ENCODE measurements at places on chromosomes 6 and 20. TPM values are rescaled to one million over a fixed set of nuclear protein-coding genes. Genes with fewer than 3 reads are reported as not detected.

GRCh38 chr6:155366325-155366724 lies 52.0 kb upstream of the TFB1M start:
- no peaks in the 10 kb centered on the region for H3K4me1 ChIP-seq
- no peak overlapping the region for H3K4me3 ChIP-seq
- no peaks in the 10 kb centered on the region for H3K27me3 ChIP-seq
- H3K27ac ChIP-seq: no peak overlapping the region
- no peaks in the 10 kb centered on the region for H3K36me3 ChIP-seq
- no peak for DNase-seq

DNA sequence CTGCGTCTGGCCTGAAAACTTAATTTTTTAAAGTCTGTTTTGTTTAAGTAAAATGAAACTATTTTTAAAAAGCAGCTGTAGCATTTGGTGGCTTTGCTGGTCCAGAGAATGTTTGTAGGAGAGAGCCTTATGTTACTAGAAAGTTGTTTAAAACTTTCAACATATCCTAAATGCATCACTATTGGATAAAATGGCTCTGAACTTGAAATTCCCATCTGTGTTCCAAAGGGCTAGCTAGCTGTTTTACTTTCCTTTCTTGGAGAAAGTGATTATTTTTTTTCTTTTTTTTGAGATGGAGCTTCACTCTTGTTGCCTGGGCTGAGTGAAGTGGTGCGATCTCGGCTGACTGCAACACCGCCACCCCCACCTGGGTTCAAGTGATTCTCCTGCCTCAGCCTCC lies 2.5 kb downstream of the SYNJ2 start:
- H3K4me3 ChIP-seq: peak overlapping the region; percentile 86
- H3K36me3 ChIP-seq: no peaks in the 10 kb centered on the region
- peaks cover 65% of the 10 kb centered on the region for H3K4me1 ChIP-seq
- DNase-seq: no peak
- 0 out of 2 replicates have a peak overlapping the region, but pooled peaks have one; percentile 89 for H3K27ac ChIP-seq
- no peaks in the 10 kb centered on the region for H3K27me3 ChIP-seq

- H3K27me3 ChIP-seq: no peaks in the 10 kb centered on the region
- H3K4me3 ChIP-seq: no peak overlapping the region
- peaks cover 19% of the 10 kb centered on the region for H3K4me1 ChIP-seq
- H3K36me3 ChIP-seq: no peaks in the 10 kb centered on the region
- no peak overlapping the region for H3K27ac ChIP-seq
These were observed 9.7 kb upstream of the IBTK start for GRCh38 chr6:82257088-82257774.

The CEP85L gene
- 3.0 TPM for total RNA-seq

The TGM3 gene
- not detected for total RNA-seq

GRCh38 chr20:51310216-51310615 lies 232.3 kb downstream of the NFATC2 start:
- H3K27me3 ChIP-seq: no peaks in the 10 kb centered on the region
- no peak overlapping the region for H3K4me3 ChIP-seq
- no peak overlapping the region for H3K27ac ChIP-seq
- H3K36me3 ChIP-seq: no peaks in the 10 kb centered on the region
- DNase-seq: no peak

The CST5 gene
- 0.93 TPM for total RNA-seq

DNA sequence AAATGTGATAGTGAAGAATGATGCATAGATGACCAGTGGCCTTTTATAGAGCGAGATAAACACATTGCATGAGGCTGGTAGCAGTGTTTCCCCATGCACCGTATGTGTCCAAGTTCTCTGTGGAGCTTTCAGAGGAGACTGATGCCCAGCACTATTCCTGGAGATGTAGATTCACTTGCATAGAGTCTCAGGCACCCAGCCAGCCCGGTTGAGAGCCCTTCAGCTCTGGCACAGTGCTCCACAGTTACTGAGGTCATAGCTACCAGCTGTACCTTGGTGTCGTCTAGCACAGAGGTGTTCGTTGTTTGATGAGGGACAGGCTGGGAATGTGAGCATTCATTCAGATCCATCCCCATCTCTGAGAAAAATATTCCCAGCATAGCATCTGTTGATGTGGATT lies 328.9 kb downstream of the FARS2 start:
- no peak overlapping the region for H3K27ac ChIP-seq
- H3K4me1 ChIP-seq: no peaks in the 10 kb centered on the region
- no peak overlapping the region for H3K4me3 ChIP-seq
- no peaks in the 10 kb centered on the region for H3K36me3 ChIP-seq

DNA sequence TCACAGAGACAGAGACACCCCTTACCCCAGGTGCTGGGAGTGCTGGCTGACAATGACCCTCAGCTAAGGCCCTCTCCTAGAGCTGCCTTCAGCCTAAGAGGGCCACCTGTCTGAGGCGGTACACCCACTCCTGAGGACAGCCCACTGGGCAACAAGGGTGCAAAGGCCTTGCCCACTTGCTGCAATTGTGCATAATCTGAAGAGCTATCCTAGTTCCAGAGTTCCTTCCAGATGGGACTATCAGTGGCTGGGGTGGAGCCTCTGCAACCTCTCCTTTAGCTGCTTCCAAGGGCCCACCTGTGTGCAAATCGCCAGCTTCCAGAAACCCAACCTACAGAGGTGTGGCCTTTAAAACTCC lies 87.5 kb downstream of the PREX1 start:
- H3K36me3 ChIP-seq: no peaks in the 10 kb centered on the region
- DNase-seq: no peak
- H3K4me1 ChIP-seq: no peaks in the 10 kb centered on the region
- H3K27me3 ChIP-seq: no peaks in the 10 kb centered on the region

GRCh38 chr20:59382157-59382725 lies 81.8 kb downstream of the EDN3 start:
- H3K4me1 ChIP-seq: no peaks in the 10 kb centered on the region
- H3K4me3 ChIP-seq: no peak overlapping the region
- DNase-seq: no peak
- no peak overlapping the region for H3K27ac ChIP-seq
- peaks cover 75% of the 10 kb centered on the region for H3K27me3 ChIP-seq

- H3K36me3 ChIP-seq: 0 out of 2 replicates have a peak, but pooled peaks cover 9% of the 10 kb centered on the region
- H3K4me1 ChIP-seq: peaks cover 57% of the 10 kb centered on the region
- no peaks in the 10 kb centered on the region for H3K27me3 ChIP-seq
- no peak for DNase-seq
These were observed 1.9 kb downstream of the AIG1 start for GRCh38 chr6:143062551-143062950.

GRCh38 chr6:155341130-155341828 lies 27.0 kb upstream of the TFB1M start:
- H3K4me3 ChIP-seq: no peak overlapping the region
- H3K27me3 ChIP-seq: no peaks in the 10 kb centered on the region
- no peaks in the 10 kb centered on the region for H3K36me3 ChIP-seq
- H3K27ac ChIP-seq: no peak overlapping the region
- H3K4me1 ChIP-seq: no peaks in the 10 kb centered on the region

GRCh38 chr6:166173281-166173951 lies 5.8 kb upstream of the TBXT start:
- peaks cover 66% of the 10 kb centered on the region for H3K27me3 ChIP-seq
- DNase-seq: no peak
- no peak overlapping the region for H3K27ac ChIP-seq
- no peaks in the 10 kb centered on the region for H3K4me1 ChIP-seq

GRCh38 chr6:158011478-158011920 lies 29.8 kb downstream of the SYNJ2 start:
- H3K4me3 ChIP-seq: no peak overlapping the region
- H3K36me3 ChIP-seq: no peaks in the 10 kb centered on the region
- H3K27me3 ChIP-seq: no peaks in the 10 kb centered on the region
- no peak for DNase-seq
- H3K4me1 ChIP-seq: peaks cover 37% of the 10 kb centered on the region
- H3K27ac ChIP-seq: no peak overlapping the region

DNA sequence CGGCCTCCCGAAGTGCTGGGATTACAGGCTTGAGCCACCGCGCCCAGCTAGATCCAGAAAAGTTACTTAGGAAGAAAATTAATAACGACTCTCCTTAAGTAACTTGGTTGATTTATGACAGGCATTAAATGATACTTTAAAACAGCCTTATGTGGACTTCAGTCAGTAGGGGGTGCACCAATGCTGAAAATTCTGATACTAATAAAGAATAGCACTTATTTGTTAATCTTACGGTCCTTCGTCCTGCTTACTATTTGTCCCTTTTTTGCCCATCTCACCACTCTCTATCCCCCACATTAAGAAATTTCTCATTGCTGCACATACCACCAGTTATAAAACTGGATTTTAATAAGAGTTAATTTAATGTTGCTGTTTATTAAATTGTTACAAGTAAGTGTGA lies 12.7 kb upstream of the PRELID3B start:
- H3K27me3 ChIP-seq: no peaks in the 10 kb centered on the region
- H3K27ac ChIP-seq: no peak overlapping the region
- H3K4me1 ChIP-seq: peaks cover under 1% of the 10 kb centered on the region

- no peak for DNase-seq
- no peak overlapping the region for H3K27ac ChIP-seq
- H3K4me1 ChIP-seq: no peaks in the 10 kb centered on the region
- H3K36me3 ChIP-seq: no peaks in the 10 kb centered on the region
These were observed 200.0 kb upstream of the PMEPA1 start for GRCh38 chr20:57909763-57910331.

GRCh38 chr6:27176096-27176495 lies 71.4 kb upstream of the PRSS16 start:
- no peaks in the 10 kb centered on the region for H3K27me3 ChIP-seq
- no peak overlapping the region for H3K27ac ChIP-seq
- no peaks in the 10 kb centered on the region for H3K36me3 ChIP-seq
- H3K4me1 ChIP-seq: no peaks in the 10 kb centered on the region

The POU3F2 gene
- not detected for total RNA-seq

- peaks cover 51% of the 10 kb centered on the region for H3K4me1 ChIP-seq
- DNase-seq: peak; percentile 75
- H3K27me3 ChIP-seq: no peaks in the 10 kb centered on the region
- peak overlapping the region; percentile 97 for H3K27ac ChIP-seq
- peak overlapping the region; percentile 66 for H3K4me3 ChIP-seq
These were observed 309 bp upstream of the AIG1 start for GRCh38 chr6:143060354-143060805.

DNA sequence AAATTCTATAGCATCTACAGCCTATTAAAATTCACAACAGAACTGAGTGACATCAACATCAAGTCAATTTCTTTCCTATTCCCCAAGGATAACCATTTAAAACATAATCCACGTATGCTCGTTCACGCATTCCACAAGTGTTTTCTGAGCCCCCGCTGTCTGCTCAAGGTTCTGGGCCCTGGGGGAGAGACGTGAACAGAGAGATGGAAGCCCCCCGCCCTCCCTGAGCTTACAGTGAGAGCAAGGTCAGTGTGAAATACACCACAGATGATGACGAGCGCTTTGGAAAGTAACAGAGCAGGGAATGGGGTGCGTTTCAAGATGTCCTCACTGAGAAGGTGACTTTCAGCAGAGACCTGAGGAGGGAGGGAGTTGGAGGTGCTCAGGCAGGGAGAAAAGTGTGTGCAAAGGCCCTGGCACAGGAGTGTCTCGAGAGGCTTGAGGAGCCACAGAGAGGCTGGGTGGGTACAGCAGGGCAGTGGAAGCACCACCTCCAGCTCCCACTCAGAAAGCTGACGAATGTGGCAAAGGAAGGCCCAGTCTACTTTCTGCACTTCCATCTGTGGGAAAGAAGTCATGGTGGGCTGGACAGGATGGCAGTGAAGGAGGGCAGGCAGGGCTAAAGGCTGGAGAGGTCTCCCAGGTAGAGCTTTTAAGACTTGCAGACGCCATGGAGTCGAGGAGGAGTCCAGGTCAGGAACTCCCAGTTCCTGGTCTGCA lies 88.3 kb downstream of the DLL1 start:
- no peak for DNase-seq
- H3K27ac ChIP-seq: no peak overlapping the region
- no peaks in the 10 kb centered on the region for H3K4me1 ChIP-seq

- peaks cover 12% of the 10 kb centered on the region for H3K36me3 ChIP-seq
- H3K4me3 ChIP-seq: no peak overlapping the region
- no peak for DNase-seq
These were observed 12.0 kb downstream of the TPX2 start for GRCh38 chr20:31751126-31751525.

The BEND6 gene
- 5.7 TPM for total RNA-seq

The CDYL gene
- 52.7 TPM for total RNA-seq

DNA sequence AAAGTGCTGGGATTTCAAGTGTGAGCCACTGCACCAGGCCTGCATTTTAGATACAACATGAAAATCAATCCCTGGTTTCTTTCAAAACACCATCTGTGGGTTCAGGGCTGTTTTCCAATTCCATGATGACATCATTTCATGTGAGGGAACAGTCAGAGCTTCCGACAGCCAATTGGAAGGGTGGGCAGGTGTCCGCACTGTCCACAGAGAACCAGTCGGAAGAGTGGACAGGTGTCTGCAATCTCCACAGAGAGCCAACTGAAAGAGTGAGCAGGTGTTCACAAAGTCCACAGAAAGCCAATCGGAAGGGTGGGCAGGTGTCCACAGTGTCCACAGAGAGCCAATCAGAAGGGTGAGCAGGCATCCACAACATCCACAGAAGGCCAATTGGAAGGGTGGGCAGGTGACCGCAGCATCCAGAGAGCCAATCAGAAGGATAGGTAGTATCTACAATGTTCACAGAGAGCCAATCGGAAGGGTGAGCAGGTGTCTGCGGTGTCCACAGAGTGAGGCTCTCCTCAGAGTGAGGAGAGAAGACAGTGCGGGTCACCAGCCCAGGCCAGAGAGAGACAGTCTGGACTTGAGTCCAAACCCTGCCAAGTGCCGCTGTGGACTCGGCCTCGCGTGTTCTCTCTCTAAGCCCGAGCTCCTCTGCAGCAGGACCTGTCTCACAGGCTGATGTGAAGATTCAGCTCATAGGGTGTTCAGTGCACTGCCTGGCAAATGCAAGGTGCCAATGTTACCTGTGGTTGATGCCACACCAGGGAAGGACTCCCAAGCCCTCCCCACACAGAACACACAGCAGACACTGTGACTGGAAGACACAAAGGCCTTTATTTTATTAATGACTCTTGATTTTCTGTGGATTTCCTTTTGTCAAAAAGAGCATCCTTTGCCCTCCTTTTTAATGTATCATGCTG lies 57.3 kb downstream of the DLL1 start:
- H3K27ac ChIP-seq: no peak overlapping the region
- H3K4me3 ChIP-seq: no peak overlapping the region
- peaks cover 86% of the 10 kb centered on the region for H3K27me3 ChIP-seq
- no peaks in the 10 kb centered on the region for H3K36me3 ChIP-seq
- DNase-seq: no peak
- H3K4me1 ChIP-seq: no peaks in the 10 kb centered on the region

GRCh38 chr6:163289447-163289846 lies 125.1 kb upstream of the QKI start:
- no peaks in the 10 kb centered on the region for H3K27me3 ChIP-seq
- H3K4me1 ChIP-seq: no peaks in the 10 kb centered on the region
- no peak overlapping the region for H3K4me3 ChIP-seq
- H3K27ac ChIP-seq: no peak overlapping the region
- H3K36me3 ChIP-seq: no peaks in the 10 kb centered on the region

Measured in PC-9 (cell line).